ENCODE measurements at places on chromosomes 5 and 9.

GRCh38 chr5:73796164-73797131, 170.5 kb downstream of the ARHGEF28 start:
- peak; percentile 10 for DNase-seq

DNA sequence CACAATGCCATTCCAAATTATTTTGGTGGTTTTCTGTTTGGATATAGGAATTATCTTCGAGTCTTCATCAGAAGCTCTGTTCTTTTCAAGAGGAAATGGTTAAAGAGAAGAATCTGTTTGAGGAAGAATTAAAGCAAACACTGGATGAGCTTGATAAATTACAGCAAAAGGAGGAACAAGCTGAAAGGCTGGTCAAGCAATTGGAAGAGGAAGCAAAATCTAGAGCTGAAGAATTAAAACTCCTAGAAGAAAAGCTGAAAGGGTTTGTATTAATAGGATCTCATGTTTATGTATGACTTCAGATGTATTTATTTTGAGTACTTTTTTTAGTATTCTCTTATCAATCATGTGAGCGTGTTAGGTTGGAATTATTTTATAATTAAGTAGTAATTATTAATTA, 15.0 kb downstream of the HMMR start:
- no peak for DNase-seq

DNA sequence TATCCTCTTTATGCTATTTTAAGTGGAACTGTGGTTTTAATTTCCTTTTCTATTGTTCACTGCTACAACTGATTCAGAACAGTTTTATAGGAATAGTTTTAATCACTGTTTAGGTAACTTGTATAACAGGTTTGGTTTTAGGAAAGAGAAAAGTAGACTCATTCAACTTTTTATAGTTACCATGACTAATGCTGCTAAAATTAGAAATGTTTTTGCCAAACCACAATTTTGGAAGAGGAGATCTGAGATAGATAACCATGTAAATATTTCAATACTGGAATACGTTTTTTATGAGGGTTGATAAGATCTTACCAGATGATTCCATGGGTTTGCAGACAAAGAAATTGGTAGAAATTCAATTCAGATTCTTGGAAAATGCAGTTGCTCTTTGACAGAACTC, 404.6 kb upstream of the ARRDC3 start:
- no peak for DNase-seq

GRCh38 chr9:68780380-68780712, 75.3 kb downstream of the PIP5K1B start:
- no peak for DNase-seq

DNA sequence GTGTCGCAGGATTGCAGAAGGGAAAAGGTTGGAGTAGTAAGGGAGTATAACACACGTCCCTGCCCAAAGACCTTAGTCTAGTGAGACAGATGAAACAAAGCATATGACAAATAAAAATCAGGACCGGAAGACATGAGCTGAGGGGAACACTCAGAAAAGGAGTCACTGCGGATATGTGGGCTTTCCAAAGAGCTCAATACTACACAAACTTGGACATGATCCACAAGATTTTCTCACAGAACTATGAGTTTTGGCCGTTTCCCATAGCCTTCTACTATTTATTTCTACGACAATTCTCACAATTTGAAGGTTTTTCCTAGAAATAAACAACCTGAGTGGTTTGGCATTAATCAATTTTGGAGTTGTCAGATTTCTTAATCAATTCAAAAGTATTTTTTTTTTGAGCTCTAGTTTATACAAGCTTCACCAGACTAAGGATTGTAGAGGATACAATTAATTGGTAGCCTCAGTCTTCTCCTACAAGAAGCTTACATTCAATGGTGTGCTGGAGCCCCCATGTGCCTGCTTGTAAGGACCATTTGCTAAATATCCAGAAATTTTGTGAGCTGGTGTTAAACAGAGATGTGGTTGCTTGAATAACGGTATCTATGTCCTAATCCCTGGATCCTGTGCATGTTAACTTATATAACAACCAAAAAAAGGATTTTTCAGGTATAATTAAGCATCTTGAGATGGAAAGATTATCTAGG, 91.4 kb downstream of the ADAMTS12 start:
- DNase-seq = no peak

- no peak for DNase-seq
Measured at GRCh38 chr5:69206528-69207190, 17.3 kb downstream of the CENPH start.

DNA sequence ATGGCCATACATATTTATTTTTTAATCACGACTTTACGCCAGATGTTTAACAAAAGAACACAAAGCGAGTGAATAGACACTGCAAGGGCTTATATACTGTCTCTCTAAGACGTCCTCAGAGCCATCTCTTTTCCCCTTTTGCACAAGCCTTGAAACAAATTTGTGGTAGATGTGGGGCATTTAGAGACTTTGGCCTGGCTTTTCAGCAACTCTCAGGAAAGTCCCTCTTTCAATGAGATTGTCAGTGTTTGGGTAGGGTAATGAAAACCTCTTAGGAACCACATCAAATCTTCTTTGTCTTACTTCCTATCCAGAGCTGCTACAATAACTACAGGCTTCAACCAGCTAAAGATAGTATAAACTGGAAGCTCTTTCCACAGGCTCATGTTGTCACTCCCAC, 380.0 kb downstream of the ANXA1 start:
- no peak for DNase-seq

DNA sequence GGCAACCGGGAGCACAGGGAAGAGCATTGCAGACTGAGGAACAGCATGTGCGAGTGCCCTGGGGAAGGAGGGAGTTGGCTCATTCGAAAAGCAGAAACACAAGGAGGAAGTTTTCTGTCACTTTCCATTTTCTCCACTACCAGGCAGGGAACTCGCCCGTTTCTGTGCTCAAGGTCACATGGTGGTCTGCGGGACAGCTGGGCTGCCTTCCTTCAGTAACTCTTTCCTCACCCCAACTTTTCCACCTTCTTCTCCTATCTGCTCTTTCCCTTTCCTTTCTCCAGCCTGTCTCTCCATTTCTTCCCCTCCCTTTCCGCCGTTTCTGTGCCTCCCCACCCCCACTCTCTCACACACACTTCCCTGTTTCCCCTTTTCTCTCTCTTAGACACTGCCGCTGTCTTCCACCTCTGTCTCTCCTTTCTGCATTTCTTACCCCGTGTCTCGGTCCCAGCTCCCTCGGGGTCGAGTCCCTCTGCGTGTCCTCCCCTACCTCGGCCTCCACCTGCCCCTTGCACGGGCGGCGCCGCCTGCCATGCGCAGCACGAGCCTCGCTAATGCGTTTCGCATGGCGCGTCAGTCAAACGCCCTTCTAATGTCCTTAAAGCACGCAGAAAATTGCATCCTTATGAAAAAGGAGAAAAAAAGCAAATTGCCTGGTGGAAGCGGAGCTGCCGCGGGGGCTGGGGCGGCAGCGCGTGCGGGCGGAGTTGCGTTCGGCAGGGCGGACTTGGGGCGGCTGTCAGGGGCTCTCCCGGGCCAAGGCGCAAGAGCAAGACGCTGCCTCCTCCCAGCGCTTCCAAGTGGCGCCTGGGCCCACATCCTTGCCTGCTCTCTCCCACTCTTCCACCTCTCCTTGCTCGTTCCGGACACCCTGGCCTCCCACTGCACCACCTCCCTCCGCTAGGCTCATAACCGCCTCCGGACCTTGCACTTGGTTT, 9.5 kb downstream of the BARX1 start:
- DNase-seq = no peak

GRCh38 chr9:4714266-4715016, 26.6 kb downstream of the AK3 start:
- DNase-seq = no peak

- no peak for DNase-seq
Measured at GRCh38 chr5:115241881-115242642, 20.6 kb downstream of the PGGT1B start.

DNA sequence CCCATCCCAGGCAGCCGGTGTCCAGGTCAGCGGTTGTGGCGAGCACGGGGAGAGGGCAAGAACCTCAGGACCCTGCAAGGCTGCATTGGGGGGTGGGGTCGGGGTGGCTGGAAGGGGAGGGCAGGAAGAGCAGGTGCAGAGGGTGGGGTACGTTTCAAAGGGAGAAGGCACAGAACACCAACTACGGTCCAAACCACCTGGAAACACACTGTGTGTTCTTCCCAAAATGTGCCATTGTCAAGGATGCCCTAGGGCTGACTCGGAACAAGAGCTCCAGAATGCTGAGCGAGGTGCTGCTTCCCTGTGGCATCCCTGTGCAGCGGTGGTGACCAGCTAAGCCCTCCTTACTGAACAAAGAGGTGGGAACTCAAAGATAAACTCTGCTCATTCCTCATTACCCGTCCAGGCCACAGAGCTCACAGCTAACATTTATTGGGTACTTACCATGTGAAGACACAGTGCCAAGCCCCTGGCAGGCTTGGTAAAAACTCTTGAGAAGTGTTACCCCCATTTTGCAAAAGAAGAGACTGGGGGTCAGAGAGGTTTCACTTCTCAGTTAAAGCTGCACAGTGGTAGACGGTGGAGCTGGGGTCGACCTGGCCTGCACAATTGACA, 153.8 kb downstream of the COL23A1 start:
- DNase-seq = no peak

- no peak for DNase-seq
Measured at GRCh38 chr5:127567026-127567768, 49.8 kb downstream of the PRRC1 start.

- DNase-seq = no peak
Measured at GRCh38 chr5:112208699-112209615, 210.1 kb downstream of the EPB41L4A start.

DNA sequence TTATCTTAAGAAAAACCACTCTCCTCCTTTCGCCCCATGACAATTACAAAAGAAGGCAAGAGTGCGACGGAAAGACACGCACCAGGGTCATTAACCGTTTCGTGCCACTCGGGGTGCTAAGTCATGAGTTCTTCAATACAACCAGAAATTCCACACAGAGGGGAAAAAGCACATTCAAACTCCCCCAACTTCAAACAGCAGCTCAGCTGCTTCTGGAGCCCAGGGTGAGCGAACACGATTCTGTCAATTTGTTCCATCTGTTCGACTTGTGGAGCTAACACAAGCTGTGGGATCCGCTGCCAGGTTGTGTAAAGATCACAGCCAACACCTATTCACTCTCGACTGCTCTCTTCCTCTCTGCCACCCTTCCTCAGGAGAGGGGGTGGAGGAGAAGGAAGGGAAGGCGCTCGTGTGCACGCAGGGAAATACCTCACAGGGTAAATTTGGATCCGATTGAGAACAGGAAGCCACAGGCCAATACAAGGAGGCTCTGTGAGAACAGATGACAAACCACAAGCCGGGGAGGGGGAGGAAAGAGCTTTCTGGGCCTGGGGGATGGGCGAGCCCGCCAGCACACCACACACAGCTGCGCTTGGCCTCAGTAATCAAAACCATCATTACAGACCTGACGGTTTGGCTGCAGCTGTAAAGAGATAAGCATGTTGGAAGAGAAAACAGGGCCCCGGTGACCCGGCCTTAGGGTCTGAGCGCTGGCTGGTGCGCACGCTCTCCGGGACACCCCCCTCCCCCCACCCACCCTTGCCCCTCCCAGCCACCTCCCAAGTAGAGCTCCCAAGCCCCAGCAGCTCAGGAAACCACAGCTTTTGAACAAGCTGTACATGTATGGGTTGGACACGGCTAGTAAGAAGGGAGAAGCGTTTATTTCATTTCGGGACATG, 54.3 kb downstream of the PTCH1 start:
- peak; percentile 85 for DNase-seq

DNA sequence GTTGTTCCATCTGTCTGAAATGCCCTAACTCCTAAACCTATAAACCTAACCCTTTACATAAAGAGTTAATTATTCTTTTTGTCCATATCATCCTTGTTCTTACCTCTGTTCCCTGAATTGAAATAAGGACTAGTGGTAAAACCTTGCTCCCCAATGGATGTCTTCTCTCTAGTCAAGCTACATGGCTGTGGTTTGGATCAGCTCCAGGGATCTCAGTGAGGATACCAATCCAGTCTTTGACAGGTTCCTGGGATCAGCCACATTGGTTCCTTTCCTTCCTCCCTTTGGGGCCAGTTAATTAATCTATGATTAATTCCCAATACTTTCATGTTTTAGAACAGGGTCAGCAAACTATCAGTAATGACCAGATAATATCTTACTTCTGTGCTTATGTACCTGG, 151.6 kb downstream of the SIL1 start:
- no peak for DNase-seq

DNA sequence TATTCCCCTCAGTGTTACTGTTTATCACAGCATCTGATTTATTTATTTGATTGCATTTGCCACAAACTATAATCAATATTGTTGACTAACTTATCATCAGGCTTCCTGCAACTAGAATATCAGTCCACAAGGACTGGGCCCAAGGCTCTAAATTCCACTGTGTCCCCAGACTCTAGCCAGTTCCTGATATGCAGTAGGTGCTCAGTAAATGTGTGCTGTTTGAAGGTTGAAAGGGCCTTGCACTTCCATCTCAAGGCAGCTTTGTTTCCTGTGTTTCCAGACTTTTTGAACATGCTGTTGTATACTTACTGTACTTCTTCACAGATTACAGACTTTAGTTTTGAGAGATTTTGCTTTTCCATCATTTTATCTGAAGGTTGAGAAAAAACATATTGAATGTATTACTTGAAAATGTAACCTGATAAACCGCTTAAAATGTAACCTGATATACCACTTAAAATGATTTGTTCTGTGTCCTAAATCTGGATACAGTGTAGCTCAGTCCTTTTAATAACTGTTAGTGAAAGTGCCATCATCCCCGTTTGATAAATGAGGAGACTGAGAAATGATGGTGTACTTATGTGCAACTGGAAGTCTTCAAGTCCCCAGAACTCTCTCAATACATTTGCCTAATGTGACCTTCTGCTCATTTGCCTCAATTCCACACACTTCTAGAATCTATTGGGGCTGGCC, 18.7 kb downstream of the KIAA1191 start:
- DNase-seq = no peak

GRCh38 chr9:221989-222776, 7.5 kb downstream of the DOCK8 start:
- no peak for DNase-seq

- DNase-seq = no peak
Measured at GRCh38 chr5:145678255-145678654, 156.9 kb downstream of the PRELID2 start.

- no peak for DNase-seq
Measured at GRCh38 chr5:132431632-132432031, 58.9 kb downstream of the IRF1 start.

- DNase-seq = no peak
Measured at GRCh38 chr9:86541014-86541570, 186.9 kb upstream of the TUT7 start.

GRCh38 chr5:90658620-90659019, 100.0 kb downstream of the ADGRV1 start:
- no peak for DNase-seq

DNA sequence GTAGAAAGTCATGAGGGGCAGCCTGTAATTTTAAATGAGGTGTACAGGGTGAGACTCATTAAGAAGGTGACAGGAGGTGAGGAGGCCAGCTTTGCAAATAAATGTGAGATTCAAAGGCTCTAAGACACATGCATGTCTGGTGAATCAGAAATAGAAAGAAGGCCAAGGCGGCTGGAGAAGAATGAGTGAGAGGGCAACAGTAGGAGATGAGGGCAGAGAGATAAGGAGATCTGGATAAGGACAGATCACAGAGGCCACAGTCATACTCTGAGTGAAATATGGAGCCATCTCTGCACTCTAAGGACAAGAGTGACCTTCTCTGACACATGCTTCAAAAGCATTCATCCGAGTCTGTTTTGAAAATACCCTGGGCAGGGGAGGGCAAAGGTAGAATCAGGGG, 90.7 kb downstream of the RAD23B start:
- DNase-seq = no peak

- no peak for DNase-seq
Measured at GRCh38 chr5:137119321-137119720, 379.8 kb downstream of the SPOCK1 start.

GRCh38 chr9:526904-527591, 312.4 kb downstream of the DOCK8 start:
- no peak for DNase-seq
